GM23248 (cell line): ENCODE measurements at places on chromosomes 2 and 18. TPM values are rescaled to one million over a fixed set of nuclear protein-coding genes. Genes with fewer than 3 reads are reported as not detected.

GRCh38 chr2:132462236-132462635 lies 45.6 kb downstream of the GPR39 start:
- DNase-seq: no peak

GRCh38 chr2:95382686-95383634 lies 19.5 kb upstream of the FAHD2A start:
- no peak for DNase-seq

DNA sequence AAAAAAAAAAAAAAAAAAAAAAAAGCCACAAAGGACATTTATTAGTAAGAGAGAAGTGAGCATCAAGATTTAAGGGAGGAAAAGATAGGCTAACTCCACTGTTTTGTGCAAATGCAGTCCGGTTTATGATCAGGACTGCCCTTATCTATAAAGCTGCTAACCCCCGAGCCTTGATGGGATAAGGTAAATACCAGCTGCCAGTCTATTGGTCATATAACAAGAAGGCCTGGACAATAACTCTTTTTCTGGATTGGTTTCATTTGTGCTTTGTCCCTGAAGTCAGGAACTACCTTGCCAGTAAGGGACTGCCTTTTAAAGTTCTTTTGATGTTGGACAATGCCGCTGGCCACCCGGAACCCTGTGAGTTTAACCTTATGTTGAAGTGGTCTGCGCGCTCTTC lies 15.4 kb downstream of the PTPN4 start:
- DNase-seq: no peak

GRCh38 chr2:231612109-231612455 lies 19.4 kb downstream of the TEX44 start:
- DNase-seq: peak; percentile 89

DNA sequence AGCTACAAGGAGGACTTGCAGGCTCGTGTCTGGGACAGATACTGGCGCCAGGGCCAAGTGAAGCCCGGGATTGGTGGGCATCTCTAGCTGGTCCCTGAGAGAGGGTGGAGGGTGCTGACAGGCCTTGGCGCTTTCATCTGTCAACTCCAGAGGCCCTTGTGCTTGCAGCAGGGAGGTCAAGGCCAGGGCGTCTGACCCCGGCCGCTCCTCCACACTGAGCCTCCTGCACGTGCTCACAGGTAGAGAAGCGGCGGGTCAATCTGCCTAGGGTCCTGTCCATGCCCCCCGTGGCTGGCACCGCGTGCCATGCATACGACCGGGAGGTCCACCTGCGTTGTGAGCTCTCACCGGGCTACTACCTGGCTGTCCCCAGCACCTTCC lies 9.5 kb downstream of the CAPN10 start:
- DNase-seq: no peak

DNA sequence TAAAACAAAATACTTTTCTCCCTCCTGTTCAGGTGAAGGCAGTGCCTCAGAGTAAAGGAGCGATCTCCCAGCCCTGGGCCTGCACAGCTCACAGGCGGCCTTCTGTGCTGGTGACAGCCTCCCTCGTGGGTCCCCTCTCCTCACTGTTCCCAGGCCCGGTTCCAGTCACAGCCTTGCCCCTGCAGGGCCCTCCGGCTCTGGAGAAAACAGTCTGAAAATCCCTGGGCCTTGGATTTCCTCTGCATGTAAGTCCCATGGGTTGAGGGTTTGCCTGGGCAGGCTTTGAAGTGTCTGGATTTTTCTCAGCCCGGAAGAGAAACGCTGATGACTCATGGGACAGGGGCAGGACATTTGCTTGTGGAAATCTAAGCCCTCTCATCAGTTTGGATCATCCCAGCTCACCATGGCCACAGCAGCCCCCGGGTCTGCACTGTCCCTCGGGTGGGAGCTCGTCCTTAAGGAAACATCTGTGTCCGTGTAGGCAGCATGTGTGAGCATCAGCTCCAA lies 186.1 kb upstream of the RAB12 start:
- peak; percentile 67 for DNase-seq

GRCh38 chr18:28884304-28884703 lies 707.4 kb upstream of the CDH2 start:
- DNase-seq: no peak

The LIMS2 gene
- total RNA-seq: 3.8 and 7.2 TPM in 2 replicates

The CD207 gene
- not detected in 2 replicates for total RNA-seq

The MLPH gene
- total RNA-seq: 4.7 and 8.1 TPM in 2 replicates

The GCA gene
- total RNA-seq: 1.6 and 3.0 TPM in 2 replicates

The FAM110C gene
- total RNA-seq: not detected in 2 replicates
